ENCODE measurements at places on chromosomes 5 and 9. TPM values are rescaled to one million over a fixed set of nuclear protein-coding genes. Genes with fewer than 3 reads are reported as not detected.

GRCh38 chr5:142870532-142871362 lies 100.6 kb downstream of the ARHGAP26 start:
- peak overlapping the region; percentile 48 for H3K27ac ChIP-seq
- no peaks in the 10 kb centered on the region for H3K27me3 ChIP-seq
- H3K36me3 ChIP-seq, result no peaks in the 10 kb centered on the region
- H3K4me3 ChIP-seq, result no peak overlapping the region
- H3K4me1 ChIP-seq, result no peaks in the 10 kb centered on the region

GRCh38 chr5:151926188-151926587 lies 1.5 kb upstream of the GLRA1 start:
- no peaks in the 10 kb centered on the region for H3K27me3 ChIP-seq
- H3K4me3 ChIP-seq, result no peak overlapping the region
- no peaks in the 10 kb centered on the region for H3K4me1 ChIP-seq

DNA sequence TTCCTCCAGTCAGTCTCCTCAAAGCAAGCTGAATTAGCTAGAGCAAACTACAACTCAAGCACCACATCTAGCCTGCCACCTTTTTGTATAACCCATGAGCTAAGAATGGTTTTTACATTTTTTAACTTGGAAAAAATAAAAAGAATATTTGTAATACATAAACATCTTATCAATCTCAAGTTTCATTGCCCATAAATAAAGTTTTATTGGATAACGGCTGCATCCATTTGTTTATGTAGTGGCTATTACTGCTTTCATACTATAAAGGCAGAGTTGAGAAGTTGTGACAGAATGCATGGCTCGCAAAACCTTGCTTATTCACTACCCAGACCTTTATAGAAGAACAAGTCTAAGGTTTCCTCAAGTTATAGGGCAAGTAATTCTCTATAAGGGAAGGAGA lies 95.7 kb downstream of the ELAVL2 start:
- H3K27ac ChIP-seq, result no peak overlapping the region
- no peaks in the 10 kb centered on the region for H3K27me3 ChIP-seq
- no peak overlapping the region for H3K4me3 ChIP-seq
- no peaks in the 10 kb centered on the region for H3K4me1 ChIP-seq
- H3K36me3 ChIP-seq, result no peaks in the 10 kb centered on the region
- no peak for DNase-seq

DNA sequence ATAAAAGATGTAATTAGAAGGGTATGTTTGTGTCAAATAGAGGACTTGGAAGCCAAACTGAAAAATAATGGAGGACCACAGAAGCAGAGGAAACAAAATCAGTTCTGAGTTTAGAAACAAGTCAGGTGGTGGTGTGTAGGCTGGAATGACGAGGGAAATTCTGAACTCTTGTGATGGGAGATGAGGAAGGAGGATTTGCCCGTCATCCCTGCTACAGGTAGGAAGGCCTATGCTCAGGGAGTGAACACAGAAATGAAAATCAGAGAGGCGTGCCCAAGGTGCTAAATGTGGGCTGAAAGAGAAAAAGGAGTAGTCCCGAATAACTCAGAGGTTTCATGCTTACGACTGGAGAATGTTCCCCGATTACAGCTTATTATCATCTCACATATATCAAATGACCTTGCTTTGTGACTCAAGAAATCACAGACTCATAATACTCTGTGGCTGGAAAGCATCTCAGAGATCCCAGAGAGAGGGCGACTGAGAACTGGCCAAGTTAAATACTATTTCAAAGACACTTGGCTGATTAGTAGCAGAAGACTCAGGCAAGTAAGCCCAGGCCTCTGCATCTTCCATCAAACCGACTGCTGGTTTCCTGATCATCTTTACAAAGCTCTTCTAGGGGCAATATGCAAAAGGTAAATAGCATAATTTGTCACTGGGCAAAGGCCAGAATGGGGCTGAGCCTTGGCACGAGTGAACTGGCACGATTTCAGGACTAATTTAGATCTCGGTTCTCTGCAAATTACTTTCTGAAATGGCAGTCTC lies 126.0 kb downstream of the SUSD1 start:
- H3K4me3 ChIP-seq, result no peak overlapping the region
- peak overlapping the region; percentile 43 for H3K27ac ChIP-seq
- peaks cover 12% of the 10 kb centered on the region for H3K4me1 ChIP-seq
- H3K36me3 ChIP-seq, result no peaks in the 10 kb centered on the region
- H3K27me3 ChIP-seq, result no peaks in the 10 kb centered on the region

DNA sequence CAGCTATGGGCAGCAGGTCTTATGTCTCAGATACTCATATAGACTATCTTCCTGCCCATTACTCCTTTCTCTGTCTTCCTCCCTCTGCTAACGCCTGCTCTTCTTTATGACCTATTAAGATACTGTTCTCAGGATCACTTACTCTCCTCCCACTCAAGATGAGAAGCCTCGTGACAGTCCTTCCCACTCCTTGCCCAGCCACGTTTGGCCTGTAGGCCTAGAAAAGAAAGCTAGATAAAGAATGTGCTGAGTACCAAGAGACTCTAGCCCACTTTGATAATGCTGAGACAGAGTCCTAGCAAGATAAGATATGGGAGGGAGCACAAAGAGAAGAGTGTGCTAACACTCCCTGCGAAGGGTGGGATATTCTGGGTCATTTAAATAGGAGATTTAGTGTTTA lies 6.8 kb upstream of the DENND4C start:
- no peaks in the 10 kb centered on the region for H3K27me3 ChIP-seq
- H3K36me3 ChIP-seq, result no peaks in the 10 kb centered on the region
- no peak for DNase-seq
- H3K4me1 ChIP-seq, result no peaks in the 10 kb centered on the region
- no peak overlapping the region for H3K27ac ChIP-seq

GRCh38 chr5:168851902-168852321 lies 272.7 kb upstream of the PANK3 start:
- H3K4me3 ChIP-seq, result no peak overlapping the region
- no peak overlapping the region for H3K27ac ChIP-seq
- H3K36me3 ChIP-seq, result no peaks in the 10 kb centered on the region
- DNase-seq, result peak; percentile 36
- peaks cover 6% of the 10 kb centered on the region for H3K4me1 ChIP-seq

DNA sequence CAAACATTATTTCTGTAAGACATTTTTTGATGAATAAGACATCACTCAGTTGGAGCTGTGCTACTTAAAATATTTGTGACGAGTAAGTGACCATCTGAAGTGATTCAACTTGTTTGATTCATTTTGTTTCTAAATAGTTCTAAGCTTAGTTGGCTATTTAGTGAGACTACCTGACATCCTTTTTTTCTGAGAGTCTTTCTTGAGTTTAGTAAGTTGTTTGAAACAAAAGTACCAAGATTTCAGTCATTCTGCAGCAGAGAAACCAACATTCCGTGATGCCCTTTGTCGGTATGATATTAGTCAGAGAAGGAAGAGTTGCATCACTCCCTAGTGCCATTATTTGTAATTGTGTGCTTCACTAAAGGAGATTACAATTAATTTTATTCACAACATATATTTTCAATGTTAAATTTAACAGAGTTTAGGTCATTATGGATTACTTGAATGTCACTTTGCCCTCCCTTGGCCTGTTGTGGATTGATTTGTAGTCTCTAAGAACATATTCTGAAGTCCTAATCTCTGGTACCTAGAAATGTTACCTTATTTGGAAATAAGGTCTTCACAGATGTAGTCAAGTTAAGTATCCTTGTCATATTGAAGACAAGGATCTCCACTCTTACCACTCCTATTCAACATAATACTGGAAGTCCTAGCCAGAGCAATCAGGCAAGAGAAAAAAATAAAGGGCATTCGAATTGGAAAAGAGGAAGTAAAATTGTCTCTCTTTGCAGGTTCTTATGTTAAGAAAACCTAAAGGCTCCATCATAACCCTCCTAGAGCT lies 212.2 kb downstream of the PCSK1 start:
- no peak for DNase-seq
- no peaks in the 10 kb centered on the region for H3K4me1 ChIP-seq
- no peak overlapping the region for H3K4me3 ChIP-seq

- H3K36me3 ChIP-seq, result no peaks in the 10 kb centered on the region
- no peak overlapping the region for H3K4me3 ChIP-seq
- DNase-seq, result no peak
Measured at GRCh38 chr5:35904443-35905132, 33.8 kb downstream of the CAPSL start.

- peaks cover 3% of the 10 kb centered on the region for H3K4me1 ChIP-seq
- H3K36me3 ChIP-seq, result peaks cover 2% of the 10 kb centered on the region
- no peak overlapping the region for H3K4me3 ChIP-seq
- no peak for DNase-seq
Measured at GRCh38 chr5:126460459-126460858, 37.2 kb downstream of the GRAMD2B start.

GRCh38 chr5:76689321-76690036 lies 26.4 kb upstream of the F2R start:
- DNase-seq, result no peak
- H3K27ac ChIP-seq, result peak overlapping the region; percentile 27
- H3K36me3 ChIP-seq, result no peaks in the 10 kb centered on the region
- no peak overlapping the region for H3K4me3 ChIP-seq
- no peaks in the 10 kb centered on the region for H3K27me3 ChIP-seq

- H3K36me3 ChIP-seq, result no peaks in the 10 kb centered on the region
- DNase-seq, result no peak
- H3K27me3 ChIP-seq, result no peaks in the 10 kb centered on the region
- no peak overlapping the region for H3K27ac ChIP-seq
- no peak overlapping the region for H3K4me3 ChIP-seq
Measured at GRCh38 chr5:52598968-52599367, 188.7 kb upstream of the ITGA1 start.

- no peaks in the 10 kb centered on the region for H3K36me3 ChIP-seq
- DNase-seq, result no peak
- no peak overlapping the region for H3K27ac ChIP-seq
- H3K4me3 ChIP-seq, result no peak overlapping the region
Measured at GRCh38 chr9:93684806-93685543, 108.6 kb downstream of the PHF2 start.

DNA sequence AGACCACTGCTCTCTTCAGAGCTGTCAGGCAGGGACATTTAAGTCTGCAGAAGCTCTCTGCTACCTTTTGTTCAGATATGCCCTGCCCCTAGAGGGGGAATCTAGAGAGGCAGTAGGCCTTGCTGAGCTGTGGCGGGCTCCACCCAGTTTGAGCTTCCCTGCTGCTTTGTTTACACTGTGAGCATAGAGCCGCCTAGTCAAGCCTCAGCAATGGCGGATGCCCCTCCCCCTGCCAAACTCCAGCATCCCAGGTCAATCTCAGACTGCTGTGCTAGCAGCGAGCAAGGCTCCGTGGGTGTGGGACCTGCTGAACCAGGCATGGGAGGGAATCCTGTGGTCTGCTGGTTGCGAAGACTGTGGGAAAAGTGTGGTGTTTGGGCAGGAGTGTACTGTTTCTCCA lies 59.9 kb downstream of the CAVIN4 start:
- H3K4me1 ChIP-seq, result no peaks in the 10 kb centered on the region
- no peak overlapping the region for H3K4me3 ChIP-seq
- no peak overlapping the region for H3K27ac ChIP-seq
- H3K27me3 ChIP-seq, result no peaks in the 10 kb centered on the region

DNA sequence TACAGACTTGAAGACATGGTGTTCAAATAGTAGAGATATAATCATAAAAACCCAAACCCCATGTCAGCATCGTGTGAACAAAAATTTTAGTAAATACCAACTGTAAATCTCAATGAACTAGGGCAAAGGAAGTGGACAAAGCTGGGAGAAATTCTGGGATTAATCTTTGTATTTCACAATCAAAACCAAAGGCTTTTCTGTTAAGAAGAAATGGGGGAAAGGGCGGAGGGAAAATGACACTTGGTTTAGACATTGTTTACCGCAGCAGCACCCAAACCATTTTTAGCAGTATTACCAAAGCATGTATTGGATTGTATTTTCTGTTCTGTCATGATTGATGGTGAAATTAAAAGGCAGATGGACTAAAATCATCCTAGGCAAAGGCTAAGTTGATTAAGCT lies 134.2 kb upstream of the PRSS3 start:
- no peak overlapping the region for H3K4me3 ChIP-seq
- no peaks in the 10 kb centered on the region for H3K27me3 ChIP-seq
- H3K36me3 ChIP-seq, result no peaks in the 10 kb centered on the region
- H3K4me1 ChIP-seq, result no peaks in the 10 kb centered on the region
- no peak overlapping the region for H3K27ac ChIP-seq

- peak; percentile 42 for DNase-seq
- no peaks in the 10 kb centered on the region for H3K4me1 ChIP-seq
- H3K4me3 ChIP-seq, result no peak overlapping the region
- H3K27ac ChIP-seq, result no peak overlapping the region
- no peaks in the 10 kb centered on the region for H3K36me3 ChIP-seq
Measured at GRCh38 chr5:155091063-155091648, 77.6 kb downstream of the KIF4B start.

- no peak overlapping the region for H3K4me3 ChIP-seq
- DNase-seq, result peak; percentile 15
- no peaks in the 10 kb centered on the region for H3K36me3 ChIP-seq
- H3K27me3 ChIP-seq, result no peaks in the 10 kb centered on the region
Measured at GRCh38 chr5:81922854-81923279, 49.0 kb upstream of the ATG10 start.

DNA sequence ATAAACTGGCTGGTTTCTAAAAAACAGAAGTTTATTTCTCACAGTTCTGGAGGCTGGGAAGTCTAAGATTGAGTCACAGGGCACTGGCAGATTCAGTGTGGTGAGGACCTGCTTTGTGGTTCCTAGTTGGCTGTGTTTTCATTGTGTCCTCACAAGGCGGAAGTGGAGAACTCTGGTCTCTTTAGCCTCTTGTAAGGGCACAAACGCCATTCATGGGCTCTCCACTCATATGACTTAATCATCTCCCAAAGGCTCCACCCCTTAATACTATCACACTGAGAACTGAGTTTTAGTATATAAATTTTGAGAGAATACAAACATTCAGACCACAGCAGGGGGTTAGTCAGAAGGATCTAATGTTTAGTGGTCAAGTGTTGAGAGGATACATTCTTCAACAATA lies 208.2 kb downstream of the SEC61B start:
- H3K27me3 ChIP-seq, result no peaks in the 10 kb centered on the region
- H3K4me1 ChIP-seq, result no peaks in the 10 kb centered on the region
- H3K4me3 ChIP-seq, result no peak overlapping the region
- no peak overlapping the region for H3K27ac ChIP-seq
- DNase-seq, result no peak
- no peaks in the 10 kb centered on the region for H3K36me3 ChIP-seq

DNA sequence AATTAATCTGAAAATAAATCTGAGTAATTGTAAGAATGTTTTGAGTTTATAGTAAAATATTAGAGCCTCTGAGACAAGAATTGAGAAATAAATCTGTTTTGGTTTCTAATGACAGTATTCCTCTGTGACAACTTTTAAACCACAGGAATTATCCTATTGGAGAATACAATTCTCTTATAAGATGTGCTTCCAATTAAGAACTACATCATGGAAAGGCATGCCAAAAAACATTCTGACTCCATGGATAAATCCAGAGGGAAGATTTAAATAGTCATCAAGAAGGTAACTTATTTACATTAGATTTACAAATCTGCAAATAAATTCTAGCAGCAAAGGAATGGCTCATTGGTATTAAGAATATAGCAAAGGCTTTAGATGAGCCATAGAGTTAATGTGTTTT lies 178.3 kb upstream of the ACOT12 start:
- H3K4me3 ChIP-seq, result no peak overlapping the region
- H3K36me3 ChIP-seq, result peaks cover 8% of the 10 kb centered on the region
- DNase-seq, result no peak
- H3K27ac ChIP-seq, result no peak overlapping the region
- no peaks in the 10 kb centered on the region for H3K4me1 ChIP-seq

Gene SLC36A3
- not detected for total RNA-seq

Gene DYNC2I2
- total RNA-seq, result 32.5 TPM

Gene IGIP
- total RNA-seq, result 9.6 TPM
